Cortex of kidney (tissue), 1 donor: ENCODE measurements at places on chromosomes 5 and 9.

DNA sequence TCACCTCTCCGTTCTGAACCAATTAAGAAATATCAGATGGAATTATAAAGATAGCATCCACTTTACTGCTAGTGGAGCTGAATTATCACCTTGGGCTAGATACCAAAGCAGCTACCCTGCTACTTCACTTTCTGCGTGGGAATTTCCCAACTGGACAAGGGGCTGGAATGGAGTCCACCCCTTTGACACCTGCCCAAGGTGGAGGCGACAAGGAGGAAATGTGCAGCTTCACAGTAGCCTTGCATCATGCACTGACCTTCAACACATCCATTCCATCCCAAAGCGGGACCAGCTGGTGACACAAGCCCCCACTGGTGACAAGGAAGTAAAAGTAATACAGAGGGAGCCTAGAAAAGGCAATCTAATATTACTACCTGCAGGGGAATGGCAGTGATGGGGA lies 30.7 kb downstream of the CTNND2 start:
- no peak for DNase-seq

- DNase-seq, result no peak
Measured at GRCh38 chr9:104798209-104798995, 34.5 kb downstream of the NIPSNAP3B start.

DNA sequence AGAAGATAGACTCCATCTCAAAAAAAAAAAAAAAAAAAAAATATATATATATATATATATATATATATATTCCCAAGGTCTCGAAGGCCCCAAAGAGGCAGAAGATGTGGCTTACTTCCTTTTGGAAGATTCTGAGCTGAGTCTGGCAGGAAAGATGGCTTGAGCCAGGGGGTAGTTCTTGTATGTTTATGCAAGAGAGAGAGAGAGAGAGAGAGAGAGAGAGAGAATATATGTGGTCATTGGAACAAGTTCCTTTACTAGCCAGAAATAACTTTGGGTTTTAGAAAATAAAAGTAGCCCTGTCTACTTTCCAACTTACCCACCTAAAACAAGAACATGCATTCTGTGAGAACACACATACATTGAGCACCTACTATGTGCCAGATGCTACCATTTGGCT lies 17.6 kb downstream of the NCS1 start:
- no peak for DNase-seq

DNA sequence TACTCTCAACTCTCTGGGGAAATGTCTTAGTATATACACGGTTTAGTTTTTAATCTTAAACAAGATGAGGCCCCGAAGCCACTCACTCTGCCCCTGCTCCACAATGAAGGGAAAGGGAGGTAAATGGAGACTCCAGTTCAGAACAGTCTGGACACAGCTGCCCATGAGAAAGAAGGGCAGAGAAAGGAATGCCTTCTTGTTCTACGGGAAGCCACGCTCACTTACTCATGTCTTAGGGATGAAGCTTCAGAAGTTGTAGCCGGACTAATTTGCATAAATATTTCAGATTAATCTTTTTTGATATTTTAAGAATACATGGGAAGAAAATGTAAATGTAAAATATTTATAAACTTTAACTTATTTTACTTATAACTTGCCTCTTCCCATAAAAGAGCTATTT lies 94.0 kb downstream of the COL23A1 start:
- DNase-seq, result no peak

- DNase-seq, result no peak
Measured at GRCh38 chr5:93189707-93190120, 391.3 kb downstream of the NR2F1-AS1 start.

GRCh38 chr5:74173241-74173640 lies 467.3 kb downstream of the ENC1 start:
- DNase-seq, result no peak

DNA sequence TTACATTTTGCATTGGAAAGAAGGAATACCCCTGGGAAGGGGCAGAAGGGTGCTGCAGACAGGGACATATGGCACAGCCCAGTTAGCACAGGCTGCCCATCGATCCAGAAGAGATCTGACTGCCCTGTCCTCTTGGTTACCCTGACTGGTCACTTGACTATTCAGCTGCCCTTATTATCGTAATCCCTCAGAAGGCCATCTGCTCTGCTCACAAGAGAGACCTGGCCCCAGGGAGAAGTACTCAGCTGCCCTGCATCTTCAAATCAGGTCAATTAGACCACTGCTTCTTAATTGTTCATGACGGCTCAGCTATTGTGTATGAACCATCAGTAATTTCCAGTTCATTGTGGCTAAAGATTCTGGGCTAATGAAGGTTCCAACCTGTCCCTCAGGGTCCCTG lies 345.0 kb downstream of the TLE1 start:
- DNase-seq, result no peak

DNA sequence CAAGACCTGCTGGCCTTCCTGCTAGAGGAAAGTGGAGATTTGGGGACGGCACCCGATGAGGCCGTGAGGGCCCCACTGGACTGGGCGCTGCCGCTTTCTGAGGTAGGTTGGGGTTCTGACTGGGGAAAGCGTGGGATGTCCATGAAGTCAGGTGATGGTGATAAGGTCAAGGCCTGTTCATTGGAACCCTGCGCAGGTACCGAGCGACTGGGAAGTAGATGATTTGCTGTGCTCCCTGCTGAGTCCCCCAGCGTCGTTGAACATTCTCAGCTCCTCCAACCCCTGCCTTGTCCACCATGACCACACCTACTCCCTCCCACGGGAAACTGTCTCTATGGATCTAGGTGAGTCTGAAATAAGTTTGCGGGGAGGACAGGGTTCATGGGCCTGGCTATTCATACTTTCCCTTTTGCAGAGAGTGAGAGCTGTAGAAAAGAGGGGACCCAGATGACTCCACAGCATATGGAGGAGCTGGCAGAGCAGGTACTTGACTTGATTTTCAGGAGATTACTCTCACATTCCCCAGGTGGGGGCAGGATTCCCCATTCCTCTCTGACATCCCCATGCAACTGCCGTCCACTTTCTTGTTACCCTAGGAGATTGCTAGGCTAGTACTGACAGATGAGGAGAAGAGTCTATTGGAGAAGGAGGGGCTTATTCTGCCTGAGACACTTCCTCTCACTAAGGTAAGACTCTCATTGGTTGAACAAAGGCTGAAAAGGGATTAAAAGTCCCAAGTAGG lies 505 bp downstream of the CREB3 start:
- no peak for DNase-seq

GRCh38 chr5:39267186-39267585 lies 47.8 kb upstream of the FYB1 start:
- no peak for DNase-seq

GRCh38 chr9:105712773-105713172 lies 18.4 kb downstream of the TMEM38B start:
- no peak for DNase-seq

GRCh38 chr5:106862450-106863193 lies 808.1 kb downstream of the EFNA5 start:
- no peak for DNase-seq

- no peak for DNase-seq
Measured at GRCh38 chr9:127474592-127474991, 23.3 kb downstream of the LRSAM1 start.

DNA sequence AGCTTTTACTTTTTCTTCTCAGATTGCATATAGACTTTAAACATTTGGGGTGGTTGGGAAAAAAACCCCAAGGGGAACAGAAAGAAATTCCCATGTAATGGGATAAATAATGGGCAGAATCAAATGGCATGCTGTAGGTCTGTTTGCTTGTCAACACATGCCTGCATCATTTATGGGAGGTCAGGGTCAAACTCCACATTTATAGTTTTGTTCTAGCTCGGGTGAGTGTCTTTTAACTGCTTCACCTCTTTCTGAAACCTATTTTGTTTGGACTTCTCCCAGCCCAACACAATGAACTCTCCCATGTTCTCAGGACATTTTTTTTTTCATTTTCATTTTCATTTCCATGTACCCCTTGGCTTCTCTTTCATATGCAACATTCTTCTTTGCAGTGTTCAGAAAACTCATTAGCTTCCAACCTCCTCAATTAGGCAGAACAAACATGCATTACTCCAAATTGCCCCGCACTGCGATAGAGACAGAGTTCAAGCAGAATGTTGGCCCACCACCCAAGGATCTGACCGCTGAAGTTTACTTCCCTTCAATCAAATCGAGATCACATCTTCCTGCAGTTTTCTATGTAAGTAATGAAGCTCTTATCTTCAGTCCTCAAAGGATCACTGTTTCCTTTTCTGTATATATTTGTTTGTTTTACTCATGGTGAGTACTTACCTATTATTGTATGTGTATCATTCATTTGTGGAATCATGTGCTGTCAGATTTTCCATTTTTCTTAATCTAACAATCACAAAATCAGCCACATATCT lies 354.6 kb downstream of the ZSWIM6 start:
- no peak for DNase-seq

DNA sequence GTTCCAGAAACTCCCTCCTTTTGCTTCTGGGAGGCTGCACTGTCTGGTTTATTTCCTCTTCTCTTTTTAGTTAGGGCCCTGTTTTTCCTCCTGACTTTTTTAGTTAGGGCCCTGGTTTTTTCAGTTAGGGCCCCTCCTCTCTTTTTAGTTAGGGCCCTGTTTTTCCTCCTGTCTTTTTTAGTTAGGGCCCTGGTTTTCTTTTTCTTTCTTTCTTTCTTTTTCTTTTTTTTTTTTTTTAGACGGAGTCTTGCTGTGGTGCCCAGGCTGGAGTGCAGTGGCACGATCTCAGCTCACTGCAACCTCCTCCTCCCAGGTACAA lies 15.1 kb downstream of the GSN start:
- no peak for DNase-seq

DNA sequence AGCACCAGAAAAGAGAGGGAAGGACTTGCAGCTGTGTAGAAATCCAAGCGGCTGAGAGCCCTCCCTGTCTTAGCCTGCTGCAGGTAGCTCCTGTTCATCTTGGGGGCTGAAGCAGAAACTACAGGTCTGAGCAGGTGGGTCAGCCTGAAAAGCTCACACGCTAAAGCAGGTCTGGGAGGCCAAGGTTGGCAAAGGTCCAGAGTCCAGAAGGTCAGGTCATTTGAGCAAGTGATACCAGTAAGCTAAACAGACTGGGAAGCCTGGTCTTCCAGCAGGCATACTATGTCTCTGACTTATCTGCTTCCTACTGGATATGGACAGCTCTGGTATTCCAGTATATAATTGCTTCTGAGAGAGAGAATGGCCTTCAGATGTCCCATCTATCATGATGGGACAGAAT lies 26.2 kb downstream of the PTCD2 start:
- no peak for DNase-seq

GRCh38 chr9:1219284-1219683 lies 169.1 kb downstream of the DMRT2 start:
- no peak for DNase-seq

DNA sequence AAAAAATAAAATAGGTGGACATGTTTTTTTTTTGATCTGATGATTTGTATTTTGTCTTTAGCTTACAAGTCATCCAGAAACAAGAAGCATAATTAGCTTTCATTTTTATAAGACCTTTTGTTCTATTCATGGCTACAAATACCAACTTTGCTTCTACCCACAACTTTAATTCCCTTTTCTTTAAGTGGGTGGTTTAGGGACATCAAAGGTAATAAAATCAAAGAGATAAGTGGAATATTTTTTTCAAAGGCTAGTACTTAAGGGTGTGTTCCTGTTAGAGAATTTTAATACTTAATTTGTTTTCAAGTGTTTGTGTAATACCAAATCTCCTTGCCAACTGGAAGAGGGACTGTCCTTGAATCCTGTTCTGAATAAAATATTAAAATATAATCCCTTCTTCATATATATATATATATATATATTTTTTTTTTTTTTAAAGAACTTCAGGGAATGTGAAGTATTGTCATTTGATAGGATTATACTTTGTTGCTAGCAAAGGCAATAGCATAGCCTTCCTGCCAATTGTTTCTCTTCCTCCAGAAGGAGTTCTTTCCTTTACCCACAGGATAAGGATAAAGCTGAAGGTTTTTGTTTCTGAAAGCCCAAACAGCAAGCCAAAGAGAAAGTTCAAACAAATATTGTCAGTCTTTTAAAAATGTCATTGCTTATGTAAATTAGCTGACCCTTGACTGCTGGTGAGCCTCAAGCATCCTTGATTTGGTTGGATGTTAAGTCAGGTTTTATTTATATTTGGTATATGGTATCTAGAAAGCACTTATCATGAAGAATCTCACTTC lies 108.9 kb downstream of the PAM start:
- DNase-seq, result no peak

DNA sequence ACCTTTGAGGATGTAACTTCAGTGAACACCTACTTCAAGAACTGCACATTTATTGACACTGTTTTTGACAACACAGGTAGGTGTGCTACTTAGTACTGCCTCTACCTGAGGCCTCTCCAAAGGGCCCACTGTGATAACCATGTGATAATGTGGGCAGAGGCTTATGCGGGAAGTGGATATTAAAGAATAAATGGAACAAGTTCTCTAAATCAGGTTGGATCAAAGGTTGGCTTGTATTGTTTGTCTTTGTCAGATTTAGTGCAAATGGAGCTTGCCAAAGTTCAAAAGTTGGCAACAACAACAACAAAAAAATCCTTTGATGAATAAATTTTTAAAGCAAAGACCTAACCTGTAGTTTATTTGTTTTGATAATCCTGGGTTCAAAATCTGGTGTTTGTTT lies 104.2 kb upstream of the IQGAP2 start:
- no peak for DNase-seq

GRCh38 chr5:157558041-157558595 lies 17.5 kb downstream of the ADAM19 start:
- DNase-seq, result no peak

DNA sequence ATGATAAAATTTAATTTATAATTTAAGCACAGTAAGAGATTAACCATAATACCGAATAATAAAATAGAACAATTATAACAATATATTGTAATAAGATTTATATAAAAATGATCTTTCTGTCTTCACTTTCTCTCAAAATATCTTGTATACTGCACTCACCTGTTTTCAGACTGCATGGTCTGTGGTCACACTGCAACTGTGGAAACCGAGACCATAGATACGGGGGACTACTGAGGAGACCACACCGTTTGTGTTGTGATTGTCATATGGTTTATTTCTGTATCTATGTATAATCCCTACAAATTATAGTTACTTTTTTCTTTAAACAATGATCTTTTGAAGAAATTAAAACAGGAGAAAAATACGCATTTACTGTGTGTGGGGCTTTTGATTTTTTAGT lies 78.8 kb upstream of the TNFAIP8 start:
- DNase-seq, result no peak

DNA sequence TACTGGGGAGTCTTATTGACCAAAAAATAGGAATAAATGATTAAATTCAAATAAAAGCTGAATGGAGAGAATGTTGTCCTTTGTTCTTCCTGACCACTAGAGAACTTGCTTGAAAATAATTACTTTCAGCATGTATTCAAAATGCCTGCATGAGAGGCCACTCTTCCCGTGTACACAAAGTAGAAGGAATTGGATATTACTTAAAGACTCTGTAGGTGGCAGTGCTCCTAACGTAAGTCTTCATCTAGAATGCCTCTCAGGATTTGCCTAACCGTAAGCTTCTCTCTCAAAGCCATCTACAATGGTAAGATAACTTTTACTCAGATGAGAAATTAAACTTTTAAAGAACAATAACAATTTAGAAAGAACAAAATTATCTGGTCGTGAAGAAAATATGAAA lies 620.0 kb upstream of the CCNG1 start:
- no peak for DNase-seq

GRCh38 chr5:10607023-10607665 lies 43.3 kb downstream of the ANKRD33B start:
- no peak for DNase-seq
